ENCODE measurements at places on chromosomes 3 and 15.
A peak's percentile ranks its signal among the peaks of the same experiment; 100 is the strongest.

DNA sequence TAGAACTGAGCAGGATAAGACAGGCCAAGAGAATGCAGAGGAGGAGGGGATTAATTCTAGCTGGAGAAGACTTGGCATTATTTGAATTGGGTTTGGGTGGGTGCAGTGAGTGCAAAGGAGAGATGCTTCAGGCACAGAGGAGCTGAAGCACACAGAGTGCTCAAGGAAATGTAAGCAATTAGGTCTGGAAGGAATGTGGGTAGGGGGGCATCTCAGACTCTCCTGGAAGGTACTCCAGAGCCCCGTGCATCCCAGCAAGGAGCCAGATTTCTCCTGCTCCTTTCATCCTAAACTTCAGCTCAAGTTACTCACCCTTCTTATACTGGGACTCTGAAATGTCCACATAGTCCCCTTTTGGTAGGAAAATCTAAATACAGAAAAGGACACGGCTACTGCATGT, 143.6 kb upstream of the PFN2 start:
- no peak for DNase-seq
- no peaks in the 10 kb centered on the region for H3K4me1 ChIP-seq
- no peaks in the 10 kb centered on the region for H3K27me3 ChIP-seq
- no peaks in the 10 kb centered on the region for H3K36me3 ChIP-seq
- no peak overlapping the region for H3K27ac ChIP-seq
- no peak overlapping the region for H3K4me3 ChIP-seq

- peak overlapping the region; percentile 63 for H3K4me3 ChIP-seq
- no peaks in the 10 kb centered on the region for H3K36me3 ChIP-seq
- peak; percentile 92 for DNase-seq
- H3K27me3 ChIP-seq, result peaks cover 6% of the 10 kb centered on the region
Measured at GRCh38 chr3:23712656-23713559, 92.8 kb upstream of the UBE2E1 start.

GRCh38 chr3:189638276-189639031, 7.3 kb downstream of the TP63 start:
- no peaks in the 10 kb centered on the region for H3K27me3 ChIP-seq
- no peaks in the 10 kb centered on the region for H3K36me3 ChIP-seq
- H3K4me1 ChIP-seq, result no peaks in the 10 kb centered on the region
- no peak overlapping the region for H3K27ac ChIP-seq

DNA sequence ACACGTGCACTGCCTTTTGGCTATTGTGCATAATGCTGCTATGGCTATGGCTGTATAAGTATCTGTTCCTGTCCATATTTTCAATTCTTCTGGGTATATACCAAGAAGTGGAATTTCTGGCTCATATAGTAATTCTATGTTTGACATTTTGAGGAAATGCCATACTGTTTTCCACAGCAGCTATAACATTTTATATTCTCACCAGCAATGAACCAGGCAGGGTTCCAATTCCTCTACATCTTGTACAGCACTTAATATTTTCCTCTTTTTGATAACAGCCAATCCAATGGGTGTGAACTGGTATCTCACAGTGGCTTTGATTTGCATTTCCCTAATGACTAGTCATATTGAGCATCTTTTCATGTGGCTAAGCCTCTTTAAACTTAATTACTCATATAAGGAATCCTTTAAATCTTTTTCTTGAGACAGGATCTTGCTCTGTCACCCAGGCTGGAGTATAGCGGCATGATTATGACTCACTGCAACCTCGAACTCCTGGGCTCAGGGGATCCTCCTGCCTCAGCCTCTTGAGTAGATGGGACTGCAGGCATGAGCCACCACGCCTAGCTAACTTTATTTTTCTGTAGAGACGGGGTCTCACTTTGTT, 38.1 kb upstream of the IGDCC4 start:
- H3K27ac ChIP-seq, result no peak overlapping the region
- no peaks in the 10 kb centered on the region for H3K27me3 ChIP-seq
- H3K4me1 ChIP-seq, result no peaks in the 10 kb centered on the region
- H3K4me3 ChIP-seq, result no peak overlapping the region
- peaks cover 91% of the 10 kb centered on the region for H3K36me3 ChIP-seq

- H3K4me1 ChIP-seq, result peaks cover 2% of the 10 kb centered on the region
- no peak overlapping the region for H3K27ac ChIP-seq
- no peak overlapping the region for H3K4me3 ChIP-seq
- H3K27me3 ChIP-seq, result peaks cover 22% of the 10 kb centered on the region
Measured at GRCh38 chr15:58142827-58143461, 4.8 kb downstream of the AQP9 start.

DNA sequence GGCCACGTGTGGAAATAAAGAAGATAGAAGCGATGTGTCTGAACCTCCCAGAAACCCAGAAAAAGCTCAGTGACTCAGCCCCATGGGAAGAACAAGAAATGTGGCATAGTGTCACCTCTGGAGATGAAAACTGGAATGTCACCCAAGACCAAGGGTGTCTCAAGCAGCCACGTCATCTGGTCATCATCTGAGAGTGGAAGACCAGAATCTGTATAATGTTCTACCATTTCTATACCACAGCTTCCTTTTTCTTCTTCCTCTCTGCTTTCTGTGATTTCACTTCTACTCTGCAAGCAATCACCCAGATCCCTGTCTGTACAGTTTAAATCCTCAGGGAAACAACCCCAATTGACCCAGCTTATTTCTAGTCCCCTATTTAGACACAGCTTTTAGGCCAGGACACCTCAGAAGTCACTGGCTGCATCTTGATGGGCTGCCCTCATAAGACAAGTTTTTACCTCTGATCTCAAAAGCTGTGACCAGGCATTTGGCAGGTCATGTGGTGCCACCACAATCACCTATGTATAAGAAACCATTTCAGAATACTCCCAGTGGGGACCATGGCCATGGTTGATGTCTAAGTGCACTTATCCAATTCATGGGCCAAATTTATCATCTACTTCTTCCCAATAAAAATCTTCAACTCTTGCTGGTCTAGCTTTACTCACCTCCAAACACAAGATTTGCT, 278.5 kb upstream of the UMPS start:
- H3K4me3 ChIP-seq, result no peak overlapping the region
- H3K36me3 ChIP-seq, result peaks cover 3% of the 10 kb centered on the region
- H3K4me1 ChIP-seq, result peaks cover 1% of the 10 kb centered on the region
- no peak for DNase-seq

- no peak for DNase-seq
- no peak overlapping the region for H3K4me3 ChIP-seq
Measured at GRCh38 chr3:129687586-129688125, 81.2 kb upstream of the PLXND1 start.

GRCh38 chr3:72862314-72863090, 14.3 kb upstream of the SHQ1 start:
- peaks cover under 1% of the 10 kb centered on the region for H3K27me3 ChIP-seq
- H3K36me3 ChIP-seq, result no peaks in the 10 kb centered on the region
- no peak overlapping the region for H3K4me3 ChIP-seq
- H3K27ac ChIP-seq, result no peak overlapping the region
- no peak for DNase-seq

GRCh38 chr15:84716036-84716732, at the start of gene SEC11A:
TSS of gene SEC11A (minus strand) at chr15:84716139. CDS start at chr15:84716075, 64 bp downstream.
- H3K4me1 ChIP-seq, result peaks cover 2% of the 10 kb centered on the region
- DNase-seq, result peak; percentile 97
- peak within 1 kb of the TSS; percentile 97 for H3K27ac ChIP-seq
- H3K27me3 ChIP-seq, result no peaks in the 10 kb centered on the region
- H3K36me3 ChIP-seq, result peaks cover under 1% of the 10 kb centered on the region

DNA sequence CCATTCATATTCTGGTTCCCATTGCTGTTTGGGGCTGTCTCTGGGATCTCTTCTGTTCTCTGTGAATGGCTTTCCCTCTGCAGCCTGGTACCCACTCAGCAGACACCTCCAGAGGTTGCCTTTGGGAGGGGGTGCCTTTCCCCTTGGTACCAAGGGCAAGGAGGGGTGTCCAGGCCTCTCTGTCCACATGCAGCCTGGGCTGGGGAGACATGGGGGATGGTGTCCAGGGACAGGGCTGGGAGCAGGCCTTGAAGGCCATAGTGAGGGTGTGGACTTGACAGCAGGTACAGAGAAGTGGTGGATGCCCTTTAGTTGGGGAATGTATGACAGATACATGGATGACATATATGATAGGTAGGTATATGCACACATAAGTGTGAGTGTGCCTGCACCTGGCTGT, 83.7 kb downstream of the PLXNA1 start:
- H3K27ac ChIP-seq, result no peak overlapping the region
- no peaks in the 10 kb centered on the region for H3K4me1 ChIP-seq
- peaks cover 28% of the 10 kb centered on the region for H3K27me3 ChIP-seq

DNA sequence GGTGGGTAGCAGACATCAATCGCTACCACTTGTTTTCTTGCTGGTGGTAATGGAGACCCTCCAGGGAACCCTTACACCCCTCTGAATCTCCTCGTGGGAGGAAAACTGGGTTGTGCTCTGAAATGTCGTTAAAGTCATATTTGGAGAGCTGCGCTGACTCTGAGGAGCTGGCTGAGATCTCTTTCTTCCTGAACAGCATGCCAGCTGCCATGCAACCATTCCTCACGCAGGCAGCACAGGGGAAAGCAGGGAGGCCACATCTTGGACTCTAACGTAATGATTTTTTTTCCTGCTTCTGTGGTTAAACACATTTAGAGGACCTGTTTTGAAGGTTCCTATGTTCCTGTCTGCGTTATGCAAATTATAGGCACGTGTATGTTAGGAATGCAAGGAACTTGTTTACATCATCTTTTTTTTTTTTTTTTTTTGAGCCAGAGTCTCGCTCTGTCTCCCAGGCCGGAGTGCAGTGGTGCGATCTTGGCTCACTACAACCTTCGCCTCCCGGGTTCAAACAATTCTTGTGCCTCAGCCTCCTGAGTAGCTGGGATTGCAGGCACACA, 156.7 kb downstream of the TJP1 start:
- no peak overlapping the region for H3K4me3 ChIP-seq
- H3K27me3 ChIP-seq, result peaks cover 25% of the 10 kb centered on the region
- no peaks in the 10 kb centered on the region for H3K36me3 ChIP-seq

DNA sequence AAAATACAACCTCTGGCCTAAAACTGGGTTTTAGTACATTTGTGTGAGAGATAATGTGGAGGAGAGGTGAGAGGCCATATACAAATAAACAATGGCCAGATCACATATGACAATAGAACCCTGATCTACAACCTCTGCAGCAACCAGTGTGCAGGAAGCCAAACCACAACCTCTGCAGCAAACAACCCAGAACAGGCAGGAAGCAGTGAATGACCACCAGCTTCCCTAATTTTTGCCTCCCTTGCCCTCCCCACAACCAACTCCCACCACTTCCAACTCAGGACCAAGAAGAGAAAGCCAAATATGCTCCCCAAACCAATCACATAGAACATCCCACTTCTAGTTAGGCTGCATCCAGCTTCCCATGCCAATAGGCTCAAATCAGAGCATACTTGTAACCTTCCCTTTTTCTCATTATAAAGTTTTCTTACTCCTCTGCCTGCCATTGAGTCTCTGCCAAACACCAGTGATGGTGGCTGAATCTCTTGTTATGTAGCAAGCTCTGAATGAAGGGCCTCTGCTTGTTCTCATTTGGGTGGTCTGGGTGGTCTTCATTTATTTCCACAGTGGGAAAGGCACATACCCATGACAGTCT, 102.6 kb upstream of the GAP43 start:
- H3K27ac ChIP-seq, result no peak overlapping the region
- no peak overlapping the region for H3K4me3 ChIP-seq
- H3K4me1 ChIP-seq, result peaks cover 2% of the 10 kb centered on the region
- H3K36me3 ChIP-seq, result no peaks in the 10 kb centered on the region

- H3K27me3 ChIP-seq, result no peaks in the 10 kb centered on the region
- H3K4me1 ChIP-seq, result no peaks in the 10 kb centered on the region
- no peak overlapping the region for H3K27ac ChIP-seq
- H3K36me3 ChIP-seq, result no peaks in the 10 kb centered on the region
- no peak overlapping the region for H3K4me3 ChIP-seq
Measured at GRCh38 chr3:173986861-173987410, 589.4 kb downstream of the NLGN1 start.

GRCh38 chr15:69313432-69314000, 14.8 kb downstream of the PAQR5 start:
- peaks cover 21% of the 10 kb centered on the region for H3K4me1 ChIP-seq
- no peaks in the 10 kb centered on the region for H3K27me3 ChIP-seq
- no peaks in the 10 kb centered on the region for H3K36me3 ChIP-seq
- no peak for DNase-seq
- H3K4me3 ChIP-seq, result no peak overlapping the region
- no peak overlapping the region for H3K27ac ChIP-seq

GRCh38 chr15:63905558-63906265, 72.0 kb upstream of the HERC1 start:
- no peak overlapping the region for H3K27ac ChIP-seq
- no peaks in the 10 kb centered on the region for H3K36me3 ChIP-seq
- no peak overlapping the region for H3K4me3 ChIP-seq

GRCh38 chr3:128567705-128568356, 74.8 kb upstream of the GATA2 start:
- DNase-seq, result no peak
- peaks cover 51% of the 10 kb centered on the region for H3K27me3 ChIP-seq
- no peak overlapping the region for H3K27ac ChIP-seq
- no peaks in the 10 kb centered on the region for H3K36me3 ChIP-seq

DNA sequence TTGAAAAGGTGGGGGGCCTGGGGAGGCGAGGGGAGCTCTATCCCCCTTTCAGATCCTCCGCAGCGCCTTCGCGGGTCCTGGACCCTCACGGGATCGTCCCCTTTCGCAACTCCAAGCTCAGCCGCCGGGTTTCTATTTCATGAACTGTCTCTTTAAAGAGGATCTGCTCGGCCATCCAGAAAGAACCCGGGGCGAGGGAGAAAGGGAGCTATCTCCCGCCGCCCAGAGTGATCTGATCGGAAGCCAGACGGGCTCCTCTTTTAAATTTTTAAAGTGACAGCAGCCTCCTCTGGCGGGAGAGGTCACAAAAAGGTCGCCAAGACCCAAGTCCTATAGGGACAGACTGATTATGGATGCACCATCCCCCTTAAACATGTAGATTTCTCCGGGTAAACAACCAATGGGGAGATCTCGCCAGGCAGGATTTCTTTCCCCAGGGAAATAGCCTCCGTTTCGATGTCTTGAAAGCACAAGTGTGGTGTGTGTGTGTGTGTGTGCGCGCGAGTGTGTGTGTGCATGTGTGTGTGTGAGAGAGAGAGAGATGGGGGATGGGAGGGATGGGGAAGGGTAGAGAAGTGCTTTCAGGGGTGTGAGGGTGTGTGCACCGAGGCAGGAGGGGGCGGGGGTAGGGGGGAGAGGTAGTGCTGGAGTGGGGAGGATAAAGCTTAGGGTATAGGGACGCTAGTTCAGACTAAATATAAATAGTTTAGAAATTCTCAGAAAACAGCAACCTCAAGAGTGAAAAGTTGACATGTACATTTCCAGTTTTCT, 516.1 kb downstream of the MECOM start:
- H3K36me3 ChIP-seq, result no peaks in the 10 kb centered on the region
- no peaks in the 10 kb centered on the region for H3K27me3 ChIP-seq
- H3K4me3 ChIP-seq, result peak overlapping the region; percentile 91
- H3K27ac ChIP-seq, result peak overlapping the region; percentile 60
- H3K4me1 ChIP-seq, result peaks cover 4% of the 10 kb centered on the region
- DNase-seq, result peak; percentile 65

DNA sequence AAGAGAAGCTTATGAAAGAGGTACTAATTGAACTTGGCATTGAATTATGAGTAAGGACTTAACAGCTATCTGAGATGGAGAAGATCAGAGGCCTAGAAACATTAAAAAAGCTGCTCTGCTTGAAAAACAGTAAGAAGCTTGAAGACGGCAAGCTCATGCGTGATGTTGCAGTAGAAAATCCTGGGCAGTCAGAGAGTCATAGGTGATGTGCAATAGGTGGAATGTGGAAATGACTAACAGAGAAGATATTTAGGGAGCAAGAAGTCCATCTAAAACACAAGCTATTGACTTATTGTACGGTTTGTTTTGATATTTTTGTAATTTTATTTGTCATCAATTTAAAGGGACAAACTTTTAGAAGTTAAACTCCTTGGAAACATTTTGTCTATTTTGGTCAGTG, 1101.4 kb downstream of the ROBO2 start:
- H3K4me3 ChIP-seq, result no peak overlapping the region
- no peaks in the 10 kb centered on the region for H3K27me3 ChIP-seq
- peak; percentile 68 for DNase-seq
- H3K36me3 ChIP-seq, result no peaks in the 10 kb centered on the region

- no peaks in the 10 kb centered on the region for H3K27me3 ChIP-seq
- no peaks in the 10 kb centered on the region for H3K36me3 ChIP-seq
Measured at GRCh38 chr3:9231471-9231870, 18.0 kb downstream of the SRGAP3 start.
